Esophagus muscularis mucosa (tissue), 4 donors: ENCODE measurements at places on chromosomes 11 and 22.
A peak's percentile ranks its signal among the peaks of the same experiment; 100 is the strongest.

DNA sequence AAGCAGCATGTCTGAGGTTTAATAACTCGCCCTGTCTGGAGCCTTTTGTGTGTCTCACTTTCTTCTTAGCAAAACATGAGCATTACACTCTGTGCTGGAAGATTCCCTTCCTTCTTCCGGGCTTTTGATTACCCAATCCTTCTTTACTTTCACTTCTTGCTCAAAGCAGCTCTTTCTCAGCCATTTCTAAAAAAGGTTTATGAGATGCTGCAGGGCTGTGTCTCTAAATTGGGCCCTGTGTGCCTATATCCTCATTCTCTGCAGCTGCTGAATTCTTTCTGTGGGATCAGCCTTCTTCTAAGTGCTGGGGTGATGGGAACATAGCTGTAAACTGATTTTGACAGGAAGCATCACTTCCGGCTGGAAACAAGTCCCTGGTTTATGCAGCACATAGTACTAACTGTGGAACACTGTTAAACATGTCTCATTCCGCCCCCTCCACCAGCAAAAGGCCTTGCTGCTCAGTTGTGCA is 71.8 kb downstream of the PIWIL4 start:
- DNase-seq, result peak; percentile 89

GRCh38 chr11:37370817-37371216 is 772.8 kb upstream of the RAG2 start:
- DNase-seq, result no peak

DNA sequence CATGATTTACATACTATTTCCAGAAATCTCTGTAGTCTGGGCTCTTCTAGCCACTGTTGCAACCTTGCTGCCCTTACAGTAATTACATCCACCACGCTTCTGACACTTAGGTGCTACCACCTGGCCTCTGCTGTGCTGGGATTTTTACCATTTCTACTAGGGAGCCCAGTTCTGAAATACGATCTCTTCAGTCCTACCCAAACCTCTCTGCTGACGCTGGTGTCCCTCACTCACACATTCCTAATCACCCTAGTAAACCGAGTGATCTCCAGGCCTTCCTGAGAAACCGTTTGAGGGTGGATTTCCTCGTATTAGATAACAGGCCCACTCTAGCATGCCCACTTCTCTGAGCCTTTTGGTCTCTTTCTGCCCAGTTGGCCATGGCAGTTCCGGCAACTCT is 588.9 kb upstream of the CADM1 start:
- no peak for DNase-seq

GRCh38 chr22:32617903-32618302 is 143.3 kb downstream of the FBXO7 start:
- DNase-seq, result no peak

DNA sequence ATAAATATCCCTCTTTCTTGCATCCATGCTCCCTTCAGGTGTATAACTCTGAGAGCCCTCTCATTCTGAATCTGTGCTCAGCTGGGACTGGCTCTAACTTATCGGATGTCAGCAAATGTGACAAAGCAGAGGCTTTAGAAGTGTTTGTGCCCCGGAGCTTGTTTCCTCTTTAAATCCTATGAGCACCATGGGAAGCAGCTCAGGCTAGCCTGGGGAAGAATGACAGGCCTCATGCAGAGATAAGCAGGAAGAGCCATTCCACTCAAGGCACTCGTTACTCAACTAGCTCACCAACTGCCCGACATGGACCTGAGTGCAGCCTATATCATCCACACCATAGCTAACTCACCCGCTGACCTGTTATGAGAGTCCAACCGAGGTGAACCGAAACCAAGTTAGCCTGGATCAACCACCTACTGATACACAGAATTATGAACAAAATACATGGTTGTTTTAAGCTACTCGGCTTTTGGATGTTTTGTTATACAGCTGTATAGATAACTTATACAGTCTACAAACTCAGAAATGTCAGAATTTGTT is 990.7 kb downstream of the NTM start:
- DNase-seq, result peak; percentile 42

- no peak for DNase-seq
Observed at GRCh38 chr11:122804796-122805195, 33.5 kb upstream of the CRTAM start.

DNA sequence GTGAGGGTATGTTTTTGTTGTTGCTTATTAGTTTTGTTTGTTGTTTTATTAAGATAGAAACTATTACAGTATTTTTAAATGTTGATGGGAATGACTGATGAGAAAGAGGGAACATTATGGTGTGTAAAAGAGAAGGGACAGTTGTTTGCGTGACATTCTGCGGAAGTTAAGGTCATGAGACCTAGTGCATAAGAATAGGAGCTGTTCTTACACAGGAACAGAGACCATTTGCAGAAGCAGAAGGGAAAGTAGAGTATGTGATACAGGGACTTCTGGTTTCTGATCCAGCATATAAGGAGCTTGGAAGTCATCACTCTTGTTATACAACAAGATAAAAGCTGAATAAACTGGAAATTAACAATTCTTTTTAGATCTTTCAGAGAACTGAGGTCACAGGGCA is 299.2 kb upstream of the API5 start:
- DNase-seq, result no peak

GRCh38 chr22:24587948-24588347 is 4.9 kb downstream of the LRRC75B start:
- DNase-seq, result no peak

DNA sequence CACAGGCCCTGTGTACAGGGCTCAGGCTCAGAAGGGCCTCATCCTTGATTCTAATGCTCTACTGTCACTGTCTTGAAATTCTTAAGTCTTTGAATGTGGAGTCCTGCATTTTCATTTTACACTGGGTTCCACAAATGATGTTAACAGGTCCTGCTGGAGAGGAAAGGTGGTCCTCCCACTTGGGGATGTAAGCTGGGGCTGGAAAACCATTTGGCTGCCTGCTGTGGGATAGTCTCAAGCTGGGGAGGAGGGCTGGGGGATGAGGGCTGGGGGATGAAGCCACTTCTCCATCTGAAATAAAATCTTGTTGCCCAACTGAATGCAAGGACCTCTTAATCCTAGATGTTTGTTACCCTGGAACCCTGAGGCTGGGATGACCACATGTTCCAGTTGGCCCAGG is 423.0 kb downstream of the TENM4 start:
- no peak for DNase-seq

GRCh38 chr11:66841861-66842260 is 1.4 kb upstream of the RCE1 start:
- no peak for DNase-seq

GRCh38 chr11:88379130-88379529 is 41.6 kb upstream of the CTSC start:
- DNase-seq, result no peak

GRCh38 chr11:28939381-28939780 is 831.2 kb downstream of the METTL15 start:
- no peak for DNase-seq

- DNase-seq, result no peak
Observed at GRCh38 chr11:75454987-75455386, 22.0 kb upstream of the KLHL35 start.

DNA sequence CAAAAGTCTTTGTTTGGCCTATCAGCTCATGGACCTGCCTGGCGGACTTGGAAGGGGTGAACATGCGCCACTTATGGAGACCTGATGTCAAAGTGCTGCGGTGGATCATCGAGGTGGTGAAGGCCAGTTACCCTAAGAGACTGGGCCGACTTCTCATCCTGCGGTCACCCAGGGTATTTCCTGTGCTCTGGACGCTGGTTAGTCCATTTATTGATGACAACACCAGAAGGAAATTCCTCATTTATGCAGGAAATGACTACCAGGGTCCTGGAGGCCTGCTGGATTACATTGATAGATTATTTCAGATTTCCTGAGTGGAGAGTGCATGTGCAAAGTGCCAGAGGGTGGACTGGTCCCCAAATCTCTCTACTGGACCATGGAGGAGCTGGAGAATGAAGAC is 17.9 kb downstream of the ALKBH3 start:
- no peak for DNase-seq

- DNase-seq, result no peak
Observed at GRCh38 chr11:120306519-120307242, 18.4 kb upstream of the TLCD5 start.

DNA sequence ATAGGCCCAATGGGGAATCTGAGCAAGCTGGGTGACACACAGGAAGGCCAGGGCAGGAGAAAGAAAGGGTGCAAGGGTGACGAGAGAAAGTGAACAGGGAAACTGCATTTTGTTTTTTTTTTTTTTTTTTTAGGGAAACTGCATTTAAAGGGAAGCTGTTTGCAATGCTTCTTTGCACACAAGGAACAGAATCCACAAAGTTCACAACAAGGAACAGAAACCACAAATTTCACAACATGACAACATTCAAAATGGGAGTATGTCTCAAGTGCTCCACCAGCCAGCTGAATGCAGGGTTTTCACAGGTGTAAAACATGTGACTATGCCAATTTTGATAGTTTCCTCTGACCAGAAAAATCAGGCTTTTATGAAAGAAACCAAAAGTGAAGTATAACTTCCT is 6.8 kb upstream of the PLAAT3 start:
- DNase-seq, result no peak

DNA sequence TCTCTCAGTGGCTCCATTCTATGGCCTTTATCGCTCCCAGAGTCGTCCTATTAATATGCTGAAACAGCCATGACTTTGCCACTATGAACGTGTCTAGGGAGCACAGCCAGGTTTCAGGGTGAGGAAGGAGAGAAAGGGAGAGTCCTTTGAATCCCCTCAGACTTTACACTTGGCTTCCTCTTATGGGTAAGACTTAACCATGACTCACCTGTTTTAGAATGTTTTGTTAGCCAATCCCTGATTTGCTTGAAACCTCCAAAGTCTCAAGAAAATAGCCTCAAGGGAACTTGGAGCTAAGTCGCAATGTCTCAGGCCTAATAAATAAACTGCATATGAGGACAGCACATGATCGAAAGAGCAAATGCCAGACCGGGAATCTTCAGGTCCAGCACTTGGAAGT is 131.2 kb upstream of the RCN1 start:
- DNase-seq, result no peak

- DNase-seq, result no peak
Observed at GRCh38 chr11:83727251-83727650, 441.1 kb upstream of the CCDC90B start.

DNA sequence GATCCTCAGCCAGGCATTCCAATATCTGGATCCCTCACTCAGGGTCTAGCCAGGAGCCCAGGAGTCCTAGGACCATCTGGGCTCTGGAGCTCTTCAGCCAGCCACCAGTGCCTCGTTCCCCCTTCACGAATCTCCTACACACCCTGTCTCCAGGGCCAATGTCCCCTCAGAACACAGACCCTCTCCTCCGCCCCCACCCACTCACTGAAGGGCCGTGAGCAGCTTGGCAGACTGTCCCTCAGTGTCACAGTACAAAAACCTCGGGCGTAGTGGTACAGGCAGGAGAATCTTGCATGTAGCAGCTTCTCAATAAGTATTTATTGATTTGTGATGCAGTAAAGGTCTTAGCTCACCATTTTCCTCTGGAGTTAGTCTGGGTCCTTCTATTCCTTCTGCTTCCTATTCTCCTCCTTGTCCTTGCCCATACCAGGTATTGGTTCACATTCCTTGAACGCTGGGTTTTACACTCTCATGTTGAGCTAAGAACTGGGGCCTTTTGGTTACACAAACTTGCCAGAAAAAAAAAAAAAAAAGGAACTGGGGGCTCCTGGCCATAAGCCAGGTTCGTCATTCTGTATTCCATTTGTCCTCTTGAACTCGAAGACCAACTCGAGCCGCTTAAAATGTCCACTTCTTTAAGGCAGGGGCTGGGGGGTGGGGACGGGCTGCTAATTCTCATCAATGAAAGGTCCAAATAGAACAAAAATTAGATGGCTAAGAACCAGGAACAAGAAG is 2.3 kb downstream of the CXCR5 start:
- DNase-seq, result no peak

DNA sequence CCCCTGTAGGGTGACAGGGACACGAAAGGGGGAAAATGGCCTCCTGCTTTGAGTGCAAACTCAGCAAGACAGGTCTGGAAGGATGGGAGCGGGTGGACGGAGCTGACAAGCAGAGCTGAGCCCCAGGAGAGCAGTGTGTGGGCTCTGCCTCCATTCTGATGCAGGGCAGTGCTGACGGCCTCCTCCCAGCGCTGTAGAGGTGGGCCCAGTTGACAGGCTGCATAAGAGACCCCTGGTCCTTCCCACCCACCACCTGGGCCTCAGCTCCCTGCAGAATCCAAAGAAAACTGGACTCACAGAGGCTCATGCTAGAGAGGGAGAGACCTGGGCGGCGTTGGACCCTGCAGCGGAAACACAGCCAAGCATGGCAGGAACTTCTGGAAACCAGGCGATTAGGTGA is 1113.4 kb downstream of the BRD1 start:
- no peak for DNase-seq

DNA sequence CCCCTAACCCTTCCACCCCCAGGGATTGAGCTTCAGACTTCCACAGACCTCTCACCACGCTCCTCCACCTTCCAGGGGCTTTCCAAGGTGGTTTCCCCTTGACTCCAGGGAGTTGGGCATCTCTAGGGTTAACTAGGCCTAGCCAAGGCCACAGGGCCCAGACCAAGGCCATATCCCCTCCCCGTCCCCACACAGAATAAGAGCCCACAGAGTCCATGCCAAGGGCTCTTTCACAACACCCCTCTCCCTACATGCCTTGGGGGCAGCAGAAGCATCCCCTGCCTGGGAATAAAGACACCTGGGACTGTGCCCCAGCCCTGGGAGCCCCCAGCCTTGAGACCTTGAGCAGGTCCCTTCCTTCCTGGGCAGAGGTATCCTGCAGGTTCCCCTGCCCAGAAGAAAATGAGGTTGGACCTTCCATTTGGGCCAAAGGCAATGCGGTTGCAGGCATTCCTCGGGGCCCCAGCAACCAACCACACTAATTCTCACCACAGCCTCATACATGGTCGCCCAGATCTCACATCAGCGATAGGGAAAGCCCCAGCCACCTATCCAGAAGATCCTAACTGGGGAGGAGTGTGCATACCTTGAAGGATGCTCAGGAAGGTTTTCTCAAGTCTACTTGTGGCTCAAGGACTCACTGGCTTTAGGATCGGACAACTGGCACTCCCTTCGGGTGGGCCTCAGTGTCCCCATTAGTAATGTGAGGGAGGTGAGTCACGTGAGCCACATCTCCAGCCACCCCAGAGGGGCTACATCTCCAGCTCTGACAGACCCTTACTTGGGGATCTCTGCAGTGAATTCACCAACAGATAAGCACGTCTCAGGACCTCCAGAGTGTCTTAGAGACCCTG is 1.7 kb downstream of the GDPD5 start:
- DNase-seq, result no peak

DNA sequence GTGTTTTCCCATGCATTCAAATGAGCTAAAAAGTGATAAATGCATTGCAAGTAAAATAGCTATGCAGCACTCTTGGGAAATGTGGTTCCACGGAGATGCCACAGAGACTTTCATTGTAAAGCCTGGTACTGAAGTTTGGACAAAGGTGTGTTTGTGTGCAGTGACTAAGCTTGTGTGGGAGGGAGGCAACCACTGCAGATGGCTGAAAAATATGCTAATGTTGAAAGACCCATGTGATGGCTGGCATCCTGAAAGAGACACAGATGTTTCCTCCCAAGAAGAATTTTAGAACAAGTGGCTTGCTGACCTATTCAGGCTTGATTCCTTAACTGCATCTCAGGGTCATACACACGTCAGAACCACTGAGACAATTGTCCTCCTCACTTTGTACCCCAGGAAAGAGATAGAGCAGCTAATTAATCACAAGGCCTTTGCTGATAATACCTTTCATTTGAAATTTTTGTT is 73.8 kb downstream of the FAM76B start:
- no peak for DNase-seq
